Tongue (tissue), 3 donors: ENCODE measurements at places on chromosomes 6 and 20. TPM values are rescaled to one million over a fixed set of nuclear protein-coding genes. Genes with fewer than 3 reads are reported as not detected.

DNA sequence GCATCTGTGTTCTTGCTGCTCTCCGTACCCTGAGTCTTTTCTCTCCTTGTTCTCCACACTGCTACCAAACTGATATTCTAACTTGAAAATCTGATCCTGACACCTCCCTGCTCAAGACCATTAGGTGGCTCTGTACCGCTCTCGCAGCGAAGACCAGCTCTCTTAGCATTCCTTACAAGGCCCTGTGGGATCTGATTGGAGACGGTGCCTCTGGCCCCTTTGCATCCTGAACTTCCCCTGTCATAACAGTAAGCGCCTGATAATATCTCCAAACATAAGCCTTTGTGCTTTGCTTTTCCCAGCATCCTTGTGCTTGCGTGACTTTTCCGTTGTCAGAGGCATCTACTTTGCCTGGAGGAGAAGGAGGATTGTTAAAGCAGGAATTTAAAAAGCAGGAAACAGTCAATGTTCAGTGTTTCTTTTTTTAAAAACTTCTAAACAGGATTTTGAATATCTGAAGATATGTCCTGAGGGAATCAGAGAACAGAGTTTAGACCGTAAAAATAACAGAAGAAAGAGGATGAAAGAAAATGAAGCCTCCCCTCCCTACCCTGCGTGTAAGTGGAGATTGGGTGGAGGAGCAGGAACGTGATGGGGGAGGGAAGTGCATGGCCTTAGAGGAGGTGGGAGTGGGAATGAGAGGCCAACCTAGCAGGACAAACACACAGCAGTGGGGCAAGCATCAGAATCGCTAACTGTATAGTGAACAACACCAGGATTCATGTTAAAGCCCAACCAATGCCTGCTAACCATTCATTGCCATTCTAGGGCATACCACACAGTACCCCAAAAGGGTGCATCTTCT lies 89.2 kb upstream of the STMND1 start:
- peak; percentile 72 for DNase-seq

The ULBP3 gene
- 1.8 TPM for total RNA-seq

GRCh38 chr20:3867802-3868201 lies 21.2 kb downstream of the MAVS start:
- no peak for DNase-seq

GRCh38 chr6:166494757-166495486 lies 91.6 kb downstream of the RAMACL start:
- peak; percentile 60 for DNase-seq

GRCh38 chr6:69789578-69789977 lies 7.2 kb downstream of the LMBRD1 start:
- no peak for DNase-seq

DNA sequence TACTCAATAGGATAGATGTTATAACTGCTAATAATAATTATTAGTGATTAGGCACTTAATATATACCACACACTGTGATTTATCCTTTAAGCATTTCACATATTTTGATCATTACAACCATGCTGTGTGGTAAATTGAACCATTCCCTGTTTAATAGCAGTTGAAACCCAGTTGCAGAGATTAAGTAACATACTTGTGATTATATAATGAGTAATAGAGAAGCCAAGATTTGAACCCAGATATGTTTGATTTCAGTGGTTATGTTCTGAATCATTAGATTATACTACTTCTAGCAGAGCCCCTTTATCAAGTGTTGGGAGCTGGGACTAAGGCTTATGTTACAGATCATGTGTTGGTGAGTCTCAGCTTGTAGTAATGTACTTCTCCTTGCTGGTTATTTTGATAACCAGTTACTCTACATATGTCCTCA lies 44.1 kb downstream of the STK4 start:
- no peak for DNase-seq

- DNase-seq = no peak
Observed at GRCh38 chr6:6643398-6643797, 54.9 kb downstream of the LY86 start.

DNA sequence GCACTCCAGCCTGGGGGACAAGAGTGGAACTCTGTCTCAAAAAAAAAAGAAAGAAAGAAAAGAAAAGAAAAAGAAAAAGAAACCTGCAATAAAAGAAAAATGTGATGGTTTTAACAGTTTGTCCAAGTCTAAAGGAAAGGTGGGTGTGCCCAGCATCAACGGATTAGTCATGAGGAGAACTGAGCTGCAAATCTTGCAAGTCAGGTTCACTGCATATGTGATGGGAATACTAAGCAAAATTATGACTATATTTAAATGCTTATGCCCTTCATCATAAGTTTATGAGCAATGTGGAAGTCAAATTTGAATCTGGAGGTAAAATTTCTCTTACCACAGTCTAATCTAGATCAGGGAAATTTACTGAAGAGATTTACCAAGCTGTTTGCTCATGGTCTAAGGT lies 13.1 kb upstream of the CDK19 start:
- DNase-seq = no peak

The PEX6 gene
- 23.1 TPM for total RNA-seq

GRCh38 chr6:45350186-45350710 lies 22.1 kb downstream of the RUNX2 start:
- no peak for DNase-seq

- DNase-seq = no peak
Observed at GRCh38 chr6:25154034-25154596, 125.1 kb upstream of the CARMIL1 start.

- DNase-seq = peak; percentile 88
Observed at GRCh38 chr6:31180500-31180899, 10.0 kb upstream of the POU5F1 start.

The MCHR2 gene
- not detected for total RNA-seq

DNA sequence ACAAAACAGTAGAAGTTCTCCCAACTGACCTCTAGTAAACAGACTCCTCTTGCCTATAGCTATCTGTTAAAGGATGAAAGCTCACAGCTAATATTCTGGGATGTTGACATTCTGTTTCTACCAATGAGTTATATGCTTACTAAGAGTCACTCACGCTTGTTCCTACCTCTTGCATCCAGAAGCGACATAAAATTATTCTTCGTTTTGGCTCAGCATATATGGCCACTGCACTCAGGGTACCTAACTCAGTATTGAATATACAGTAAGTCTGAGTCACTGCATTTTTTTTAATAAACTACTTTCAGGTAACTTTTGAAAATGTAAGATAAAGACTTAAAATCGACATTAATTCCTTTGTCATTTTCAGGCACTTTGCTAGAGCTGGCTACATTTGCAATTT lies 214.4 kb upstream of the STXBP5 start:
- DNase-seq = no peak

The LKAAEAR1 gene
- total RNA-seq = not detected

DNA sequence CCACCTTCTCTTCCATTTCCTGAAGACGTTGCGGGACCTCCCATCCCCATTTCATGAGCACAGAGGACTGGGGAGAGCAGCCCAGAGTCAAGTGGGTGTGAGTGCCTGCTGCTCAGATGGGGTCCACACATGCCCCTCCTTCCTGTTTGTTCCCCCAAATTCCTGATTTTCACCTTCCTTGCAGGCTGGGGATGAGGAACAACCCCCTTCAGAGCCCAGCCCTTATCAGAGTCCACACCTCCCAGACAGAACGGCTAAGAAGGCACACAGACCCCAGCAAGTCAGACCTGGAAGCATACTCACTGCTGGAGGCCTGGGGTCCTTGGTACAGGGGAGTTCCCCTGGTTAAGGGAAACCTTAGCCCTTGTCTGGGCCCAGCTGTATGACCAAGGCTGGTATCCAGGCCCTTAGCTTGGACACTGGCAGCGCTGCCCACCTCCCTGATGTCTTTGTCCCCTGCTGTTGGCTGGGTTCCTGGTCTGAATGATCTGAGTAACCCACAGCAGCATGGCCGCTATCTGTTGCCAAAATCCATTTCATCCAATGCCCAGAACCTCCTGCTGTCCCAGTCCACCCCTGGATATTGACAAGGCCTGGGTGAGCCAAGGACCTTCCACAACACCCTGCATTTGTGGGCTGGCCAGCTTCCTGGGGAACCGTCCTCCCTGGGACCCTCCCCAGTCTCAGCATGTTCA lies 230.9 kb downstream of the SYNDIG1 start:
- DNase-seq = no peak

DNA sequence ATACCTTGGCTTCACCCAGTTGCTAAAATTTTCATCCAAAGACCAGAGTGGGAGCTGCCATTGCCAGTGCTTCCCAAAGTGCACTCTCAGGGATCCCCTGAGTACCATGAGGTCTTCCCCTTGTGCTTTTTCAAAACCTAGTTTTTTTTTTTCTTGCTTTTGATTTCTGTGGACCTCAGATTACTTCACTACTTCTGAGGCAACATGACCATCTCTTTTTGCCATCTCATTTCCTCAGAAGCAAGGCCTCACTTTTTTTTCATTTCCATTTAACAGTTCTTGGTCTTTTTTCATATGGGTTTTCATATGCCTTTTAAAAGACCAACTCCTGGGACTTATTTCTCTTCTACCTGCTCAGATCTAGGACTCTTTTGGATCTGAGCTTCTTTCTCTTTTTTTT lies 64.1 kb upstream of the MMS22L start:
- no peak for DNase-seq

DNA sequence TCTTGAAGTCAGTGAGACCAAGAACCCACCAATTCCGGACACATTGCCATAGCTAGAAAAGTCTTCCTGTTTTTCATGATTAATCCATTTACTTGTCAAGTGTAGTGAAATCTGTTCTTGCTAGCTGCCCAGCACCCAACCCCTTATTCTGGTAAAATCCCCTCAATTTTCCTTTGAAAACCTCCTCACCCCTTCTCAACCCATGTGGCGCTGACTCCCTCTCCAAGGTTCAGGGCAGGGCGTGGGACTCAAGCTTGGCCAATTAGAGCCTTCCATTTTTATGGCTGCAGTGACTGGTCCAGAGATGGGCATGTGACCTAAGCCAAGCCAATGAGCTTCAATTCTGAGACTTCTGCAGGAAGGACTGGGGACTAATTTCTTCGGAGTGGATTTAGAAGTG lies 9.8 kb upstream of the ZBP1 start:
- DNase-seq = no peak

- no peak for DNase-seq
Observed at GRCh38 chr20:52402950-52403349, 211.4 kb upstream of the ZFP64 start.

The COL21A1 gene
- total RNA-seq = 95.0 TPM

DNA sequence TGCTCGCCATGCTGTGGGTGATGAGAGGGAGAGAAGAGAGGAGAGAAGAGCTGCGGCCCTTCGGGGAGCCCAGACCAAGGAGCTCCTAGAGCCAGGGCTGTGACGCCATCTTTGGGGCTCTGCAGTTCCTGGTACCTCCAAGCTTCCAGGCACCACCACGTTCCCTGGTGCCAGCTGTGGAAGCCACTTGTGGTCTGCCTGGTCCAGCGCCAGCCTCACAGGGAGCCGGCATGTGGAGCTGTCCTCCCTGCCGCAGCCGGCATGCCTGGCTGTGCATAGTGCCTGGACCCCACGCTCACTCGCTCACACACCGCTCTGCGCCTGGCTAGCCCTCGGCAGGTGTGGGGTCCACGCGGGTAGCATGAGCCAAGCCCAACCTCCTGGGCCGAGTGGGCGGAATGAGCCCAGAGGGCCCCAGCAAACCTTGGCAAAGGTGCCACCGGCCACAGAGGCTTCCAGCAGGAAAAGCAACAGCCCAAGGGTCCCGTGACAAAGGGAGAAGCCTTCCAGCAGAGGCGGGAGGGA lies 19.3 kb upstream of the CHRNA4 start:
- no peak for DNase-seq

GRCh38 chr6:150142097-150142669 lies 661 bp upstream of the PPP1R14C start:
- DNase-seq = peak; percentile 67

DNA sequence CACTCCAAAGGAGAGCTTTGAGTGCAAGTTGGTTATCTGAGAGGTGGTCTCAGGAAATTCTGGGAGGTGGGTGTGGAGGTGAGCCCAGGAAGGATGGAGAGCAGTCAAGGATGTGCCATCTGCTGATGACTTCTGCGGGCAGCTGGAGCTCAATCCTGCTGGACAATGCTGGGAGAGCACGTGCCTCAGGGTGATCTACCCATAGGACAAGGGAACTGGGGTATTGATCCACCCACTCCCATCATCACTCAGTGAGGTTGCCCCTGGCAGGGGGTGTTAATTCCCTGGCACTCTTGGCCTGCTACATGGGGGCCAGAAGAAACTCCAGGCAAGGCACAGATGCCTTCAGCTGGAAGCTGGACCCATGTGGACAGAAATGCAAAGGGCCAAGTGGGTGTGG lies 7.1 kb upstream of the ZBP1 start:
- DNase-seq = no peak

The IL17A gene
- not detected for total RNA-seq

DNA sequence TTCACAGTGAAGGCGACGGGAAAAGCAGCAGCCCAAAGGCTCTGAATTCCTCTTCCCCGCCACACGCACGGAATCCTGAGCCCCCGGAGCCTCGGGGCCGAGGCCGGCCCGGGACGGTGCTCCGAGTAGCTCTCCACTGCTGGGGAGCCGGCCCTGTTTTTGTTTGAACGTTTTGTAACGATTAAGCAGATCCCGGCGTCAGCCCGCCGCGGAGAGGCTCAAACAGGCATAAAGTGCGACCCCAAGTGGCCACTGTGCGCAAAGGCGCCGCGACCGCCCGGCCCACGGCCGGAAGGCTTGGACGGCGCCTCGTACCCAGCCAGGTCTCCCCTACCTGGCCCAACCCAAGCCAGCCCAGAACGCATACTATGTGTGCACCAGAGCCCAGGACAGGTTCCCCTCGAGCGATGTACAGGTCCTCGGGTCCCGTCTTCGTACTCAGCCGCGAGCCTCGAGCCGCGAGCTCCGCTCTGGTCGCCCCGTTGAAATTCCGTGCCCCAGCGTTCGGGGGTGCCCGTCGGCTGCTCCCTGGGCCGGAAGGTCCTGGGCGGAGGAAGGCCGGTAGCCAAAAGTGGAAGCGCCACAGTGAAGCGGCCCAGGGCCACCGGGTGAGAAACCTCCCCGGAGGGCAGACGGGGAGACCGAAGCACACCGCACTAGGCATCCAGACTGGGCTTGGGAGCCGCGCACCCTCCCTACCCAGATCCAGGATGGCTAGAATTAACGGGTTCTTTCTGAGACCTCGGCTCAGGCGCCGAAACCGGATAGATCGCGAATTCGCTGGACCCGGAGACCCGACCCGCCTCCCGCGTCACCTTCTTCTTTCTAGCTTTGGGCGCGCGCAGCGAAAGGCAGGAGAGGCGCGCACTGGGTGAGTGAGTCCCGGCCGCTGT lies 1.2 kb upstream of the MAFB start:
- peak; percentile 96 for DNase-seq

GRCh38 chr6:11367638-11368199 lies 135.3 kb upstream of the NEDD9 start:
- DNase-seq = no peak

DNA sequence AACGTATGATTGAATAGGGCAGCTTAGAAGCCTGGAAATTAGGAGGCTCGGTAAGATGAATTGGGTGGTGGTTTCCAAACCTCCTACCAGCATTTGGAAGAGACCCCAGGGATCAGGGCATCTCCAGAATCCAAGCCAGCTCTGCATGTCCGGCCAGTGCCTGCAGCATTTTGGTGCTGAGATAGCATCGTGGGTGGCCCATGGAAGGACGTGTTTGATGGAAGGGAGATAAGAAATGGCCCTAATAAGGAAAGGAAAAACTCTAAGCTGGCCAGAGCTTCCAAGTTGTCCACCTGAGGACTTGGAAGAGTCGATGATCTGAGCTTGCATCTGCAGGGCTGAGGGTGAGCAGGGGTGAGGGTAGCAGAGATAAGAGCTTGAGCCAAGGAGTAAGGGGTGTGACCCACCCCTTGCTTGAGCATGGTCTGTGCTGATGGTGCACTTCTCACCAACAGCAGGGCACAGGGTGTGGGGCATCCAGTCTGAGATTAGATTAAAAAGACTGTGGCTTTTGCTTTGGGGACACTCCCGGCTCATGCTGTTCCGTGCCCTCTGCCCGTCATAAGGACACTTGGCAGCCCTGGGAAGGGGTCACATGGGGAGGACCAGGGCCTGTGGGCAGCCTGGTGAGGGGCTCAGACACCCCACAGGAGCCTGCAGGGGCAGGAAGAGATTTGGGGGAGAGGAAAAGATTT lies 213.2 kb downstream of the ERMARD start:
- no peak for DNase-seq
